ENCODE measurements at places on chromosomes 1 and 21.

DNA sequence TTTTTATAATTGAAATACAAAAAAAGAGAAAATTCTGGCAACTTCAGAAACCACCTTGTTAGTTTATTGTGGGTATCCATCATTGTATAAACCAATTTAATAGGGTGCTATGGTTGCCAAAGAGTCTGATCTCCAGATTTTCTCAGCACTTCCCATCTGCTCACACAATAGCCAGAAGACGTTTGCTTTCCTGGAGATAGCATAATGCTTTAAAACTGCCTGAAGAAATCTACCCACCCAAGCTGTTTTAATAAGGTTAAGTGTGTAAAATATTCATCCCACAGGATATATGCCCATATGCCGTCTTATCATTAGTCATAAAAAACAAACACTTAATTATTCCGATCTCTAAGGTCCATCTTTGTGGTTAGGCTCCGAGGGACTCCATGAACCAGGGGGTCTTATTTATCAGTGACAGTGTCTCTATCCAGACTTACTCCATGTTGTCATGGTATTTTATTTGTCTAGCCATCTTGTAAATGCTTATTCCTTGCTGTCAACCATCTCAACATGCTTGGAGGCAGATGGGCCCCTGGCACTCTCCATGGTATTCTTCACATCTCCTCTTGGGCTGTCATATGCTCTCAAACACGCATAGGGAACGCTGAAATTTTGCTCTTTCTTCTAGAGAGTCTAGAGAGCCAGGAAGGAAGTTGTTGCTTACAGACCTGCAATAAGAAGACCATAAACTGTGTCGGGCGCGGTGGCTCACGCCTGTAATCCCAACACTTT lies 58.5 kb downstream of the MAP10 start:
- no peak overlapping the region for H3K27ac ChIP-seq
- H3K4me1 ChIP-seq: no peaks in the 10 kb centered on the region
- H3K27me3 ChIP-seq: peaks cover 2% of the 10 kb centered on the region
- H3K36me3 ChIP-seq: no peaks in the 10 kb centered on the region
- no peak overlapping the region for H3K4me3 ChIP-seq
- DNase-seq: no peak

GRCh38 chr21:44874497-44875315 lies 1.2 kb upstream of the PTTG1IP start:
- H3K4me1 ChIP-seq: peaks cover 31% of the 10 kb centered on the region
- H3K36me3 ChIP-seq: no peaks in the 10 kb centered on the region
- peak overlapping the region; percentile 92 for H3K27ac ChIP-seq
- no peaks in the 10 kb centered on the region for H3K27me3 ChIP-seq
- peak; percentile 20 for DNase-seq
- peak overlapping the region; percentile 89 for H3K4me3 ChIP-seq

- H3K27ac ChIP-seq: no peak overlapping the region
- H3K36me3 ChIP-seq: no peaks in the 10 kb centered on the region
- H3K4me1 ChIP-seq: no peaks in the 10 kb centered on the region
- DNase-seq: no peak
Measured at GRCh38 chr1:221286399-221286798, 407.2 kb downstream of the HLX start.

DNA sequence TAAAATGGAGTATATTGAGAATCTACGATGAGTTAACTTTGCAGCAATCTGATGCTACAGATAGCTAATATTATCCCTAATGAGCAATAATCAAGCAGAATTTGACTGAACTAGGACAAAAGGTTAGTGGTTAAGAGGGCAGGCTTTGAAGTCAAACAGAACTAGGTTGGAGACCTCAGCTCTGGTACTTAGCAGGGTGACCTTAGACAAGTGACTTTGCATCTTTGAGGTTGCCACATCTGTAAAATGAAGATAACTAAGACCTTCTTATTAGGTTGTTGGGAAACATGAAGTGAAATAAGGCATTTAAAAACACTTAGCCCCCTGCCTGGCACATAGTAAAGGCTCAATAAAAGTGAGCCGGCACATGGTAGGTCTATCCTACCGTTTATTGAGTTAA lies 4.3 kb upstream of the FUCA1 start:
- H3K4me3 ChIP-seq: no peak overlapping the region

GRCh38 chr1:154479764-154480421 lies 22.1 kb upstream of the TDRD10 start:
- no peak overlapping the region for H3K4me3 ChIP-seq
- DNase-seq: peak; percentile 69
- H3K27me3 ChIP-seq: peaks cover 2% of the 10 kb centered on the region
- no peaks in the 10 kb centered on the region for H3K36me3 ChIP-seq
- peaks cover 5% of the 10 kb centered on the region for H3K4me1 ChIP-seq
- H3K27ac ChIP-seq: no peak overlapping the region

DNA sequence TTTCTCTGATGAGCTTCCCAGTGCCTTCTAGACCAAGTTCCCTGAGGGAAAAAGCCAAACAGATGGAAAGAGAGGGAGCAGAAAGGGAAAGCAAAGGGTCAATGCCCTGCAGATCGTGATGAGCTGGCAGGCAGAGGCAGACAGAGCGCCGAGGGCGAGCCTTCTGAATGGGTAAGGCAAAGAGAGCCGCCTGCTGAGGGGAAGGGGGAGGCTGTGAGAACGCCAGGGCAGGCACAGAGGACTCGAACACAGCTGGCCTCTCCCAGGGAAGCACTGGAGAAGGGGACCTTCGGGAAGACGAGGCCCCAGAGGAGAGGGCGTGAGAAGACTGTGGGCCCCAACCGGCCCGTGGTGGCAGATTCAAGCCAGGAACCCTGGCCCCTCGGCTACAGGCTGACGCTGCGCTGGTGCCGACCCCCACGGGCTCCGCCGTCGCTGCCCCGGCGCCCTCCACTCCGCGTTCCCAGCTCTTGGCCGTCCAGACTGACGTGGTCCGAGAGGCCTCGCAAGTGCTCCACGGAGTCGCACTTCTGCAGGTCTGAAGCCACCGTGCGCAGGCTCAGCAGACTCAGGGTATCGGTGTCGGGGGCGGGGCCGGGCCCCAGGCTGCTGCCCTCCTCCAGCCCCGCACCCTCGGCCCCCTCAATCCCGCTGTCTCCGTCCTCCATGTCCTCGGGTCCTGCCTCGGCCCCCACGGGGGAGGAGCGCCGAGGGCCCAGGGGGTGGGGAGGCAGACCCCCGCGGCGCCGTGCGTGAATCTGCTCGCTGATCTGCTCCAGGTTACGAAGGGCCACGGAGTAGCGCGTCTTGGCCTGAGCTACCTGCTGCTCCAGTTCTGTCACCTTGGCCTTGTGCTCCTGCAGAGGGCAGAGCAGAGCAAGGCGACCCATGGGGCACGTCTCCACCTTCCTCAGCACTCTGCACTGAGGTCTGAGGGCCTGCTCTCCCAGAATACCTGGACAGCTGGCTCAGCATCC lies 13.9 kb downstream of the SH3BP5L start:
- peaks cover 21% of the 10 kb centered on the region for H3K4me1 ChIP-seq
- DNase-seq: no peak
- H3K36me3 ChIP-seq: peaks cover 41% of the 10 kb centered on the region
- H3K27me3 ChIP-seq: no peaks in the 10 kb centered on the region
- no peak overlapping the region for H3K27ac ChIP-seq

DNA sequence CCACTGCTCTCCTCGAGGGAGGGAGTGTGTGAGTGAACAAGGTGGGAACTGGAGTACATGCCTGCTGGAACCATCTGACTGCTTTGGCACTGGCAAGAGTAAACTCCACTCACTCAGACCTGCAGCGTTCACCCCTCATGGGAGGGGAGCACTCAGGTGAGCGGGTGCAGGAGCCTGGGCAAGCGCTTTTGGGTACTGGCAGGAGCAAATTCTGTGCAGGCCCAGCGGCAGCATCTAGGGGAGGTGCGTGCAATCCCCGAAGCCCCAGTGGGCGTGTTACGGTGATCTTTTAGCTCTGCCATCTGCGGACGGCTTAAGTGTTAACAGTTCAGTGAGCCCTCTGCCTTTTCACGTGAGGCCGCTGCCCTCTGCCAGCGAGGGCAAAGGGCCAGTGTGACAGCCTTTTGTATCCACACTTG lies 127.4 kb downstream of the PATJ start:
- H3K4me1 ChIP-seq: peaks cover 4% of the 10 kb centered on the region
- no peak overlapping the region for H3K4me3 ChIP-seq
- no peak for DNase-seq
- no peaks in the 10 kb centered on the region for H3K27me3 ChIP-seq
- peaks cover 36% of the 10 kb centered on the region for H3K36me3 ChIP-seq

DNA sequence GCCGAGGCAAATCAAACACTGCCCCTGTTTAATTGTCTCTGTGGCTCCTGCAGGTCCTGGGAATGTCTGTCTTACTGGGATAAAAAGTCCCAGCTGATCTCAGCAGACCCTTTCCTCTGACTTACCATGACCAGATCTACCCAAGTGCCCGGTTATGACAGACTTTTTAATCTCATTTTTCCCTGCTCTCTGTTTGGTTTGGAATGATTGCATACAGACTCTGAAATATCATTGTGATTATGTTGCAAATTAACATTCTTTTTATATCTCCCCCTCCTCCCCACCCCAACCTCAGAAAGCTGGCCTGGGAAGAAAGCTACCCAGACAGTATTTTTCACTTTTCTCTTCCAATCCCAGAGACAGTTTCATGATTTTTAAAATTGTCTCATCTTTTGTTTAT lies 16.3 kb downstream of the RAB7B start:
- no peak overlapping the region for H3K27ac ChIP-seq
- H3K27me3 ChIP-seq: peaks cover 9% of the 10 kb centered on the region
- peaks cover 5% of the 10 kb centered on the region for H3K4me1 ChIP-seq
- H3K4me3 ChIP-seq: no peak overlapping the region
- H3K36me3 ChIP-seq: peaks cover 2% of the 10 kb centered on the region

DNA sequence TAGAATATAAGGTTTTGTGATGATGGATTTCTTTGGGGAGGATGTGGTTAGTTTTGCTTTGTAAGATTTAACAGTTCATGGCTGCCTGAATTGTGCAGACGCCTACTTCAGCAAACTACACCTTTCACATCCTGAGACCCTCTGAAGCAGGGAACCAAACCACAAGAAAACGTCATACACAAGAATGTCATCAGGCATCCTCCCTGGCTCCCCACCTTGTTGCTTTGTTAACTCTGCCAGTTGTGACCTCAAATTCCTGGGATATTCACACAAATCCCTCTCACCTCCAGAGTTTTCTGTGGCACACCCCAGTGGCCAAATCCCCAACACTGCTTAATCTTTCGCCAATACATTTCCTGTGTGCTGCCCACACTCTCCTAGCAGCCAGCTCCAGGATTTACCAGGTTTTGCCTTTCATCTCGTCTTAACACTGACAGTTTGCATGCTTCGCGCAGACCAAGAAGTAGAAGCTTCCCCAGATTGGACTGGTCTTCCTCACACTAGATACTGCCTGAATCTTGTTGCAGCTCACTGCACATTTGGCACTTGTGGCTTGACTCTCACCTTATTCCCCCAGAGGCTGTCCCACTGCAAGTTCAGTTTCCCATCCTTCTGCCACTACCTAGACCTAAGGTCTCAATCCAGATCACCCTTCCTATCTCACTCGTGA lies 51.1 kb upstream of the CTTNBP2NL start:
- H3K4me3 ChIP-seq: no peak overlapping the region
- peaks cover 8% of the 10 kb centered on the region for H3K4me1 ChIP-seq
- H3K27ac ChIP-seq: no peak overlapping the region
- H3K27me3 ChIP-seq: peaks cover 16% of the 10 kb centered on the region
- no peaks in the 10 kb centered on the region for H3K36me3 ChIP-seq

DNA sequence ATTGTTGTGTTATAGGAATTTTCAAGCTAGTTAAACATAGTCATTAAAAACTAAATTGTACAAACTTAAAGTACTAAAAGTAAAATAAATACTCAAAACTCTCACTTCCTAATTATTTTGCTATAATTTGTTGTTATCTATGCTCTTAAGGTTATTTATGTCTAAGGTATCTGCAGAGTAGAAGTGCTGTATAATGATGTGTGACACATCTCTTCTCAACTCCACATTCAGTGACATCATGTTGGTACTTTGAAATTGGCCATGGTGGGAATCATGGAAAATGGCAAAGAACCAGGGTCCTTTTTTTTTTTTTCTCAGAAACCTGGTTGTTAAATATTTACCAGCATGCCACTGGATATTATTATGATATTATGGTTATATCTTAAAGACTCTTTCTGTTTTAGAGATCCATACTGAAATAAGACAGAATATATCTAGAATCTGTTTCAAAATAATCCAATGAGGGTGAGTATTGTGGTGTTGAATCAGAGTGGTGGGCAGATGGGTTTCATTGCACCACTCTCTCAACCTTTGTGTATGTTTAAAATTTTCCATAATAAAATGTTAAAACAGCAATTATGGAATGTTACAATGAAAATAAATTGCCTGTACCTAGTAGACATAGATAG lies 22.4 kb downstream of the LRRC8B start:
- no peak overlapping the region for H3K4me3 ChIP-seq
- no peak for DNase-seq
- peaks cover 29% of the 10 kb centered on the region for H3K4me1 ChIP-seq

GRCh38 chr1:42949312-42950115 lies 9.2 kb downstream of the SLC2A1 start:
- peaks cover 19% of the 10 kb centered on the region for H3K36me3 ChIP-seq
- no peaks in the 10 kb centered on the region for H3K27me3 ChIP-seq
- peak overlapping the region; percentile 75 for H3K4me3 ChIP-seq
- H3K27ac ChIP-seq: peak overlapping the region; percentile 80
- DNase-seq: no peak
- H3K4me1 ChIP-seq: peaks cover 64% of the 10 kb centered on the region

DNA sequence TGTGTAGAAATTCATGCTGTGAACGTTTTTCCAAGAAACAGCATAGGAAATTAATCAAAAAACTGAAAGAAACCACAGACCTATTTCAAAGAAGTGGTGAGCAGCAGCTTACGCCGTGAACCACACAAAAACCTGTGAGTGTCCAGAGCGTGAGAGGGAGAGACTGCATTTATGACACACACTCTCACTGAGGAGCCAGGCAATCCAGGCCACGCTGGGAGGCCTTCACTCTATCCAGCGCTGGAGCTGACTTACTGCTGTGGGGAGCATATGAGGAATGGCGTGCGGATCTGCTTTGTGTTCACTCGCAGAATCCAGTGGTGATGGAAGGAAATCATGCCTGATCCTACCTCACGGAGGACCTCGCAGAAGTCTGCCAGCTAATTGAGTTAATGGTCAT lies 12.7 kb downstream of the ADAMTS1 start:
- no peak for DNase-seq
- H3K36me3 ChIP-seq: no peaks in the 10 kb centered on the region
- H3K27me3 ChIP-seq: peaks cover 3% of the 10 kb centered on the region
- H3K27ac ChIP-seq: no peak overlapping the region
- H3K4me3 ChIP-seq: no peak overlapping the region

- H3K27me3 ChIP-seq: peaks cover 19% of the 10 kb centered on the region
- H3K36me3 ChIP-seq: no peaks in the 10 kb centered on the region
- no peak overlapping the region for H3K27ac ChIP-seq
- peak overlapping the region; percentile 21 for H3K4me3 ChIP-seq
- no peak for DNase-seq
Measured at GRCh38 chr1:47708019-47708535, 270.2 kb downstream of the FOXD2 start.

DNA sequence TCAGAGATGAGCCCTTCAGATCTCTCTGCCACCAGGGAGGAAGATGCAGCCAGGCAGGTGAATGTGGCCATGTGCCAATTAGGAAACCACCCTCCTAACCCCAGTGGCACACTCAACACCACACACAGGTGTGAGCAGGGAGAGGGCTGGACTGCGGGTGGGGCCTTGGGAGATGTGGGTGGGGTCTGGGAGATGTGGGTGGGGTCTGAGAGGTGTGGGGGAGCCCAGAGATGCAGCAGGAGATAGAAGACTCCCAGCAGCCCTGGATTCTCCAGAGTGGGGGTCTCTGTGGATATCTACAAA lies 43.2 kb upstream of the COL6A1 start:
- no peak overlapping the region for H3K27ac ChIP-seq
- DNase-seq: no peak
- peaks cover 5% of the 10 kb centered on the region for H3K36me3 ChIP-seq
- H3K4me1 ChIP-seq: no peaks in the 10 kb centered on the region
- H3K27me3 ChIP-seq: no peaks in the 10 kb centered on the region
- no peak overlapping the region for H3K4me3 ChIP-seq

- H3K27ac ChIP-seq: peak overlapping the region; percentile 90
- no peaks in the 10 kb centered on the region for H3K27me3 ChIP-seq
- H3K4me1 ChIP-seq: peaks cover 44% of the 10 kb centered on the region
- no peak for DNase-seq
Measured at GRCh38 chr1:205811660-205812059, 1.3 kb downstream of the SLC41A1 start.

Measured in memory B cell (primary cell).